ENCODE measurements at places on chromosomes 16 and 17. TPM values are rescaled to one million over a fixed set of nuclear protein-coding genes. Genes with fewer than 3 reads are reported as not detected.

CACNG4 gene
- total RNA-seq: not detected

PDPR gene
- 40.0 TPM for total RNA-seq

NT5M gene
- total RNA-seq: 2.6 TPM

WNT9B gene
- total RNA-seq: not detected

ARHGAP27 gene
- 55.3 TPM for total RNA-seq

TEKT1 gene
- not detected for total RNA-seq

SOX8 gene
- total RNA-seq: 0.65 TPM

DNAH3 gene
- not detected for total RNA-seq

ABI3 gene
- 44.1 TPM for total RNA-seq

SSTR5 gene
- total RNA-seq: 1.3 TPM

ITGAD gene
- total RNA-seq: not detected
